ENCODE measurements at places on chromosomes 5 and 9.
A peak's percentile ranks its signal among the peaks of the same experiment; 100 is the strongest.

- DNase-seq: no peak
Measured at GRCh38 chr5:147836439-147836838, 5.0 kb upstream of the SPINK1 start.

GRCh38 chr5:150516011-150516410 is 8.1 kb downstream of the NDST1 start:
- peak; percentile 59 for DNase-seq

DNA sequence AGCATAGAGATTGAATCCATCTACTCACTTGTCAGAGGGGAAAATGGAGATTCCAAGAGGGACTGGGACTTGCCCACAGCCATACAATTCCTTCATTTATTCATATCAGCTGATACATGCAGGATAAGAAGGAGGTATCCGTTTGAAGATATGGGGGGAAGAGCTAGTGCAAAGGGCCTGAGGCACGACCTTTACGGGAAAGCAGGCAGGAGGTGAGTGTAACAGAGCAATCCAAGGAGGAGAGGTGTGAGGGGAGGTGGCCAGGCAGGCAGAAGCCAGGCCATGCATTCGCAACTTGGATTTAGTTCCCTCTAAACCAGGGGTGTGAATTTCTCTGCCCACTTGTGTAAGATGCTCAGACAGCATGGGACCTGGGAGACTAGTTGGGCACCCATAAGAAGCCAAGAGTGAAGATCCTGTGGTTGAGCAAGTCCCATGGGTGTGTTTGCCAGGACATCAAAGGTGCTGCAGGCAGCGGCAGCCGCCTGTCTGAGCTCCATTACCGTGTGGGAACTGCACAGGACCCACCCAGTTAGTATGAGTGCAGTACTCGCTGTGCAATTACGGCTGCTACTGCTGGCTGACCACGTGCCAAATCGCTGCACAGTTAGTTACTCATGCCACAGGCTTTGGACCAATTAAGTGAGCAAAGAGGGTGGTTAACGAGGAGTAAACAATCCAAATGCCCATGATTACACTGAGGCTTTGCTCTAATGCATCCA is 31.4 kb upstream of the FAT2 start:
- no peak for DNase-seq

DNA sequence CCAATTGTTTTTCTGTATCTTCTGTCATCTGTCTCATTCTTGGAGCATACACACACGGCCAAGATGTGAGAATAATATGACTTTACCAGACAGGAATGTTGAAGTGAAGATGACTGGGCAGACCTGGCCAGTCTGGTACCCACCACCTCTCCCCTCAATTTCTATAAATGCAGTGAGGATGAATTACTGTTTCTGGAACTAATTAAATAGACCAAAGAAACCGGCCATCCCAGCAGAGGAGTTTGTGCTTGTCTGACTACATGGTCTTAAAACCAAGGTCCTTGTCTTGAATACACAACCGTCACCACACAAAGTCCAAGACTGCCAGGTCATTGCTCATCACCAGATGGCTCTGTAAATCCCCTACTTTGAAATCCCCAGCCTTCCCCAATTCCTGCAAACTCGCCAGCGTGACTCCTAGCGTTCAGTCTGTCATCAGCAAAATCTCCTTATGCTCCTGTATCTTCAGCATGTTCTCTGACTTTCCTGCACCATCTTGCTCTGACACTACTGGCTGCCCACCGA is 147.2 kb downstream of the PDE4D start:
- no peak for DNase-seq

GRCh38 chr5:67364381-67364970 is 167.9 kb upstream of the CD180 start:
- DNase-seq: no peak

GRCh38 chr5:149543361-149544027 is 7.7 kb downstream of the CSNK1A1 start:
- DNase-seq: no peak

DNA sequence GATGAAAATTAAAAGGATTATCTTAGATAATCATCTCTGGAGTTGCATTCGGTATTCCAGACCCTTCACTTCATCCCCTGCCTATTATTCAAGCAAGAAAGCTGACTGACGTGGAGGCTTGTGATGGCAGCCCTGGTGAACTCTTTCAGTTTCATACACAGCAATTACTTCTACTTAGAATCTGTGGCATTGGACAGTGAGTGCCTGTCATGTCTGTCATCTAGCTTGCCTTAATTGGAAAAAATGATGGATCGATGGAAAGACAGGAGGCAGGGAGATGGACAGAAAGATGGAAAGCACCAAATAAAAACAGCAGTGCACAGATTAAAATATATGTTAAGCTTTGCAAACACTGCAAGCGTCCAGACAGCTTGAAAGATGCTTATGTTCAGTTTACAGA is 1371.0 kb upstream of the CDH6 start:
- no peak for DNase-seq

DNA sequence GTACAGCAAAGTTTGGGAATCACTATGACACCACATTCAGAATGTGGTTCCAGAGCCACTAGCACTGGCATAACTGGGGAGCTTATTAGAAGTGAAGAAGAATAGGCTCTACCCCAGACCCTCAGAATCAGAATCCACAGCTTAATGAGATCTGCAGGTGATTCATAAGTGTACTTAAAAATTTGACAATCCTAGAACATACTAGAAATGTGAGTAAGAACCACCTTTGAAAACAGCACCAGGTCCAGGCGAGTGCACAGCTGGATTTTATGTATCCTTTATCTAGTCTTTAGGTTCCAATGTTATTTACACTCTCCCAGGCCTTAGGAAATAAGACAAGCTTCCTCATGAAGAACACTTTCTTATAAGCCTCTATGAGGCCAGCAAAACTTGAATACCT is 149.0 kb downstream of the NFIB start:
- no peak for DNase-seq

GRCh38 chr5:101278011-101278687 is 375.1 kb upstream of the ST8SIA4 start:
- DNase-seq: no peak

DNA sequence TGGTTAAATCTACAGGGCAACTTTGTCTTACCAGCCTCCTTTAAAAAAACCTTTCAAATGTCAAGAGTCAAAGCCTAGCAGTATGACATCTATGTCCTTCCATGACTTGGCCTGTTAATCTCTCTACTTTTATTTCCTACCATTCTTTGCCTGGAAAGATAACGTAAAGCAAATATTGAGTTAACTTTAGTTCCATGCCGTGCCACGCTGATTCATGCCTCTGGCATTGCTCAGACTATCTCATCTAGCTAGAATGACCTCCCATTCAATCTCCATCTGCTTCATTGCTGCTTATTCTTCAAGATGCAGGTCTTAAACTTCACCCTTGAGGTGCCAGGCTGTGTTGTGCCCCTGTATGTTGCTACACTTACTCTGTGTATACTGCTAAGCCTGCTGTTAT is 729.8 kb downstream of the EFNA5 start:
- no peak for DNase-seq

DNA sequence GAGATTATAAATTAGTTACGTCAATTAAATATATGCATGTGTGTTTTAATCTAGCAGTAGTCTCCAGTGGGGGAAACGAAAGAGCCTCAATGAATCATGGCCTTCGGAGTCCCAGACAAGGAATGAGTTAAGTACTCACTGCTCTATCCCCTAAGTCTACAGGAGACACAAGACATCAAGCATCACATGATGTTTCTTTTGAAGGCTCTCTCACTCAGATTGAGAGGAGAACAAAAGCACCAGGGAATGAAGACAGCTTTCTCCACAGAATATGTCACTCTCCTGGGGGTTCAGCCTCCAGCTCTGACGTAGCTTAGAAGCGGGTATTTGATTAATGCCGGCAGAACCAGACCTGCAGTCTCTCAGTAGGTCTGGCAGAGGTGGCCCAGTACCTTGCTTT is 381.4 kb downstream of the ACTL7B start:
- DNase-seq: no peak

DNA sequence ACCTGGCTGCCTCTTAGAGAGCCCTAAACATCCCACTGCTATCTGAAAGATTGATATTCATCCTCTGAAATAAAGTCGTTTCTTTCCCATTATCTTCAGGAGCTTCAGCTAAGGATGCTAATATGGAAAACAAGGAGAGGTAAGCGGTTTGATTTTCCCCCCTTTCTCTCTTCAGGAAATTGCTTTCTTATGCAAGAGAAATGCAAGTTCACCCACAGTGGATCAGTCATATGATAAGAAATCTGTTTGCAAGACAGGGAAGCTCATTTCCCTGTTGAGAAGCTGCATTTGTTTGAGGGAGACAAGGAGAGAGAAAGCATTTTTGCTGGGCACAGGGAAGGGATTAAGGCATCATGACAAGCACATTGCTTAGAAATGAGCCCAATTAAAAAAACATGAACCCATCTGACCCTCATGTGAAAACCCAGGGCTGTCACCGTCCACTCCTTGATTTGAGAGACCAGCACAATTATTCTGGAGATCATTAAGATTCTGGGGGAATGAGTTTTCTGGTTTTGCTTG is 53.7 kb upstream of the BOD1 start:
- peak; percentile 7 for DNase-seq
